ENCODE measurements at places on chromosomes 7 and 10.

GRCh38 chr10:31426401-31426800 is 107.4 kb downstream of the ZEB1 start:
- peak; percentile 67 for DNase-seq

DNA sequence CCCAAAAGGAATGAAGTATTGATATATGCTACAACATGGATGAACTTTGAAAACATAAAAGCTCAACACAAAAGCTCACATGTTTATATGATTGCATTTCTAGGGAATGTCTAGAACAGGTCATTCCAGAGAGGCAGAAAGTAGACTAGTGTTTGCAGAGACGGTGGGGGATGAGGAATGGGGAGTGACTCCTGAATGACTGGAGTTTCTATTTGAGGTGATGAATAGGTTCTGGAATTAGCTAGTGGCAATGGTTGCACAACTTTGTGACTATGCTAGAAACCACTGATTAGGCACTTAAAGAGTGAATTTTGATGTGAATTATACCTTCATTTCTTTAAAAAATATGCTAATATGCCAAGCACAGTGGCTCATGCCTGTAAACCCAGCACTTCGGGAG is 6.9 kb downstream of the KPNA7 start:
- no peak for DNase-seq

- DNase-seq = no peak
These were observed 75.8 kb upstream of the LRRC17 start for GRCh38 chr7:102836977-102837376.

GRCh38 chr7:84076219-84076618 is 118.4 kb downstream of the SEMA3A start:
- no peak for DNase-seq

- DNase-seq = no peak
These were observed 371.7 kb upstream of the NRP1 start for GRCh38 chr10:33706191-33706590.

- DNase-seq = no peak
These were observed 82.9 kb downstream of the WDFY4 start for GRCh38 chr10:48767373-48768143.

DNA sequence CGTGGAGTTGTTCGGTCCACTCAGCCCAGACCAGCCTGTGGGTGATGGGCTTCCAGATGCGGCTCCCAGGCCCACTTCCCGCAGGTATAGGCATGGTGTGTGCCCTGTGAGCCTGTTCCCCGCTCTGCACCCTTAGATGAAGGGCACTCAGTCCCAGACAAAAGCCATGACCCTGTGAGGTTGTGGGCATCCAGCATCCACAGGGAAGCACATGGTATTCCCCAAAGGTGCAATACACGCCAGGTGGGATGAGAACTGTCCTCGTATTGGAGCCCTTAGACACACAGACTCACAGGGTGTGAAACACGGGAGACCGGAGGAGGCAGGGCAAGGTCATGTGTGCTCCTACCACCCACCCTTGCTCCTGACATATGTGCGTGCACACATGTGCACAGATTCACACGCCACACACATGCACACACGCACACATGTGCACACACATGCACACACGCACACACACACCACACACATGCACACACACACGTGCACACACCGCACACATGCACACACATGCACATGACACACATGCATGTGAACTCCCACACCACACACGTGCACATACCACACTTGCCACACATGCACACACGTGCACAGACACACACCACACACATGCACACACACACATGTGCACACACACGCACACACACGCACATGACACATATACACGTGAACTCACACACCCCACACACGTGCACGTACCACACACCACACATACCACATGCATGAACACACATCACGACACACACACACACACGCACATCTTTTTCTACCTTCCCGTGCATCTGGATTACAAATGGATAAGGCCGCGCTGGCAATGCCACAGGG is 319.4 kb downstream of the WDR37 start:
- peak; percentile 11 for DNase-seq

DNA sequence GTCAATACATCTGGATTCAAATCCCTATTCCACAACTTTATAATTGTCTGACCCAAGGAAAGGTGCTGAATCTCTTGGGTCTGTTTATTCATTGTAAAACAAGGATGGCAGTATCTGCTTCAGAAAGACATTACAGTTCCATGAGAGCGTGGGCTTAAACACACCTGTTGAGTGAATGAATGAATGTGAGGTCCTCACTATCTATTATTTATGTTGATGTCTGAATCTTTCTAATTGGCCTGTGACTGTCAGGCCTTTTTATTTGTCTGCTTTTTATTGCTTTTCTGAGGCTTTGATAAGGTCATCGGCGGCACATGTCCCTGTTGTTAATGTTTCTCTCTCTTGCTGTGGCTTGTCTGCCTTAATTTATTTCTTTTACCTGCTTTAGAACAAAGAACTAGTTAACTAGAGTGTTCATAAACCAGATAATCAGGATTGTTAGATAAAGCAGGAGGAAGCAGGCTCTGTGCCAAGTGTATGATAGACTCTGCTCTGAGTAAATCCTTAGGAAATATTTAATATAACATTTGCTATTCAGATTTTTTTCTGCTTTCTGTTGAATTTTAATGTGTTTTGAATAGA is 42.3 kb upstream of the CYCS start:
- no peak for DNase-seq

- DNase-seq = no peak
These were observed 41.5 kb upstream of the PTF1A start for GRCh38 chr10:23150610-23151009.

- no peak for DNase-seq
These were observed 25.3 kb upstream of the SMARCD3 start for GRCh38 chr7:151273651-151274390.

DNA sequence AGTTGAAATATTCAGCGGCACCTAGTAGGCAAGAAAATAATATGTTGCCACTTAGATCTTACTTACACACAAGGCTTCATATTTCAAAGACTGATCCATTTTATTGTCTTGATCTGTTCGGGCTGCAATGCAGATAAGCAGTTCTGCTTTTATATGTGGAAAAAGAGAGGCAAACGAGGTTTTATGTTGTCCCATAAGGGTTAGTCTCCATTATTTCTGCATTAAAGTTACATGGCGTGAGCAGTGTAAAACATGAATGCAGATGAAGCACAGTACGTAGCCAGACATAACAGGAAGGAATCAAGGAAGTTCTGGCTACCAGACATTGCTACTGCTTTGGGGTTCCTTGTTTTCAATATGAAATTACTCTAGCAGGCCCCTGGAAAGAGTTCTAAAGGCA is 224.8 kb downstream of the BBS9 start:
- no peak for DNase-seq

GRCh38 chr7:124856299-124856888 is 73.2 kb downstream of the POT1 start:
- DNase-seq = no peak

- no peak for DNase-seq
These were observed 825 bp downstream of the ZNF862 start for GRCh38 chr7:149838992-149839408.

GRCh38 chr7:135770139-135770710 is 21.6 kb upstream of the FAM180A start:
- no peak for DNase-seq

DNA sequence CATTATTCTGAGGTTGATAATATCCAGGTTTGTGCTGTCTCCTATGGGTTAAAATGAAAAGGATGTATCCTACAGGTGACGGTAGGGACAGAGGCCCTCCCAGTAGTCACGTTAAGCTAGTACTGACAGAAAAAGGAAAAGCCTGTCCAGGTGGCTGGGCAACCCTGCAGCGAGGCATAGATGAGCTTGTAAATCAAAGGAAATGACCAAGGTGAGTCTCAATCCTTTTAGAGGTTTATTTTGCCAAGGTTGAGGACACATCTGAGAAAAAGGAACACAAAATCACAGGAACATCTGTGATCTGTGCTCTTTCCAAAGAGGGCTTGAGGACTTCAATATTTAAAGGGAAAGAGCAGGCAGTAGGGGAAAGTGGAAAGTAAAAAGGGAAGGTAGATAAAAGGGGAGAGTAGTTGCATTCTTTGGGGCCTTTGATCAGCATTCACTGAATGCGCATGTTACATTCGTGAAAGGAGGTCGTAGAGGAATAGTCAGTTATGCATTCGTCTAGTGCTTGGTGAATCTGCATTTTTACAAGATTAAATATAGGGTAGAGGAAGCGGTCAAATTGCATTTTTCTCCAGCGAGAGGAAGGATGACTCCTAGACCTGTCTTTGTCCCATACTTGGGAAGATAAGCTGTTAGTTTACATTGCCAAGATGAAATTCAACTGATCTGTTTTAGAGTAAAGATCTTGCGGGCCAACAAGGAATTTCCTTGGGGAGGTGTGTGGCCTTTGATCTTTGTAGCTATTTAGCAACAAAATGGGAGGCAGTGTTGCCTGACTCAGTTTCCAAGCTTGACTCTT is 884 bp upstream of the GSTO1 start:
- DNase-seq = no peak

DNA sequence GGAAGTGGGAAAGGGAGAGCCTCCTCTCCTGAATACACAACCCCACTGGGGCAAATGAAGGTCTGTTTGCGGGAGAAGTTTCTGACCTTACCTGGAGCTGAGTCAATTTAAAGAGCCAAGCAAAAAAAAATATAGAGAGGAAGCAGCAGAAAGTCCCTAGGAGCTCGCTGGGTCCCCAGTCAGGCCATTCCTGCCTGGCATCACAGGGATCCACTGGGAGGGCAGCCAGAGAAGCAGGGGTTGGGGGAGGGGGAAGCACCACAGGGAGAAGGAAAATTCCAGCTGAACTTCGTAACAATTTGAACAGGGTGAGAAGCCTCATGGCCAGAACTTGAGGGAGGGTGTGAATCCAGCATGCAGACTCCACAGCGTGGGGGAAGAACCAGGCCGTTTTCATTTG is 298.7 kb downstream of the LRRTM3 start:
- no peak for DNase-seq

DNA sequence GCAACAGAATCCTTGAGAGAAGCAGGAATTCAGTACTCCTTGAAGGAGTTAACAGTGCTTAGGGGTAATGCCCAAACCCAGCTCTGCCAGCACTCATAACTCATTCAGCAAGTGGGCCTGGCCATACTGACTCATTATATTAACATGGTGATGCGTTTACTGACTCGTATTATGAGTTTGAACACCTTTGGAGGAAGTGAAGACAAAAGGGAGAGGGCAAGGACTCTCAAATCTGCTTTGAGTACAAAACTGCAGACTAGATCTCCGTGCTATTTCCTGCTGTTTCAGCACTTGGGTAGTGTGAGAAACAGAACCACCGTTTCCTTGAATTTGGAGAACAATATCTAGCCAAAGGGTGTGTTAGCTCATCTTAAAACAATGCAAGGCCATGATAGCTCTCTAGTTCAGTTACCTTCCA is 30.8 kb downstream of the SLC16A9 start:
- DNase-seq = no peak

- peak; percentile 70 for DNase-seq
These were observed 90.3 kb downstream of the INPP5A start for GRCh38 chr10:132627666-132628531.

GRCh38 chr10:122181876-122182275 is 89.2 kb upstream of the BTBD16 start:
- no peak for DNase-seq

- DNase-seq = no peak
These were observed 4.1 kb upstream of the VSIR start for GRCh38 chr10:71777213-71777985.

DNA sequence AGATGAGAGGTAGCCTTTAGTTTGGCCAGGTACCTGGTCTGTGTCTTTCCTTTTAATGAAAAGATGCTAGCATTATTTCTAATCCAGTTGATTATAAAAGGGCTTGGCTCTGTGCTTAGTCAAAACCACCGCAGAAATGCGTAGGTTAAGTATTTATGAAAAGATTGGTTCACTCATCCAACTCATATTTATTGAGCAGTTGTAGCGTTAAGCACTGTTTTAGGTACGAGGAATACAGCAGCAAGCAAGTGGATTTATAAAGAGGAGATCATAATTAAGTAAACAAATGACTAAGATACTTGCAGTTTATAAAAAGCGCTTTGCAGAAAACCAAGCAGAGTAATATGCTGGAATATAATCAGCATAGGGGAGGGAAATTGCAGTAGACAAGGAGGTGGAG is 129.8 kb downstream of the PPP1R17 start:
- no peak for DNase-seq

- DNase-seq = peak; percentile 92
These were observed 504 bp upstream of the BMPER start for GRCh38 chr7:33904681-33905388.

DNA sequence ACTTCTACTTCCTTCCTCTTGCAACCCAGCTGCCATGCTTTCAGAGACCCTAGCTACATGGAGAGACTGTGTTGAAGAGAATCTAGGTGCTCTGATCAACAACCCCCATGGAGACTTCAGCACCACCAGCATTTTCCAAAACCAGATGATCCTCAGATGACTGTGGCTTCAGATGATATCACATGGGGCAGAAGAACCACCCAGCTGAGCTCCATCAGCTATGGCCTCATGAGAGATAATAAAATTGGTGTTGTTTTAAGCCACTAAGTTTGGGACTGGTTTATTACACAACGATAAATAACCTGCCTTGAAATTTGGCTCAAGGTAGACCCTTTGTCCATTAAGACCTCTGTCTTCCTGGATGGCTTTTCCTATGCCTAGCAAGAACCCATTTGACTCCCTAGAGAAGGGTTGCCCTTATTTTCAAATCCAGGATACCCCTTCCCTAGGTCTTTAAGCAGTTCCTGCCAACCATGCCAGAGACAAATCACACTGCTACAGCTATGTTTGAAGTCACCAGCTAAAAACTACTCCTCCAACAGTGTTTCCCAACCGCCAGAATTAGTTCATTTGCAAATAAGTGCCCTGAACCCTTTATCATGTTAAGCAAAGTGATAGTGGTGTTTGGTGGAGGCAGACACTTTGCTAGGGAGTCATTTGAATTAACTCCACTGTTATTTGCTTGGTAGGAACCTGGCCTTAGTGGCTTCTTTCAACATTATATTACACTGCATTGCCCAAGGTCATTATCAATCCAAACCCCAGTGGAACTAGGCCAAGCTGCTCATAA is 136.9 kb upstream of the PALS2 start:
- no peak for DNase-seq

GRCh38 chr10:66564287-66564686 is 361.5 kb upstream of the LRRTM3 start:
- no peak for DNase-seq

GRCh38 chr10:117271427-117271826 is 30.5 kb downstream of the SLC18A2 start:
- no peak for DNase-seq

DNA sequence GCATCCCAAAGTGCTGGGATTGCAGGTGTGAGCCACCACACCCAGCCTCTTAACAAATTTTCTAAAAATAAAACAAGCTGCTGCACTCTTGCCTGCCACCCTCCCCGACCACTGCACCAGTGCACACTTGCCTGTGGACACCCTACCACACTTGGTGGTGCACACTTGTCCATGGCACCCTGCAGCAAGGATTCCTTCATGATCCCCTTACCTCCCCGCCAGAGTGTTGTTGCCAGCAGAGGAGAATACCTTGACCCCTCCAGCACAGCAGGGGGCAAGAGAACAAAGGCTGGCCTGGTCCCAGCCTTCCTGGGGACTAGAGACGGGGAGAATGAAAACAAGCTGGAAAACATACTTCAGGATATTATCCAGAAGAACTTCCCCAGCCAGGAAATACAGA is 65.9 kb upstream of the KCND2 start:
- DNase-seq = no peak

All from lung (tissue), 17 donors.